NCI-H2171 (cell line): ENCODE measurements at places on chromosomes 6 and 20.
A peak's percentile ranks its signal among the peaks of the same experiment; 100 is the strongest.

- no peak for DNase-seq
Measured at GRCh38 chr6:157937916-157938315, 43.7 kb upstream of the SYNJ2 start.

GRCh38 chr20:32036716-32037485 lies 15.1 kb upstream of the HCK start:
- DNase-seq = no peak

GRCh38 chr20:20289331-20289730 lies 78.6 kb upstream of the INSM1 start:
- DNase-seq = no peak

GRCh38 chr20:6038256-6038655 lies 15.6 kb downstream of the LRRN4 start:
- no peak for DNase-seq

DNA sequence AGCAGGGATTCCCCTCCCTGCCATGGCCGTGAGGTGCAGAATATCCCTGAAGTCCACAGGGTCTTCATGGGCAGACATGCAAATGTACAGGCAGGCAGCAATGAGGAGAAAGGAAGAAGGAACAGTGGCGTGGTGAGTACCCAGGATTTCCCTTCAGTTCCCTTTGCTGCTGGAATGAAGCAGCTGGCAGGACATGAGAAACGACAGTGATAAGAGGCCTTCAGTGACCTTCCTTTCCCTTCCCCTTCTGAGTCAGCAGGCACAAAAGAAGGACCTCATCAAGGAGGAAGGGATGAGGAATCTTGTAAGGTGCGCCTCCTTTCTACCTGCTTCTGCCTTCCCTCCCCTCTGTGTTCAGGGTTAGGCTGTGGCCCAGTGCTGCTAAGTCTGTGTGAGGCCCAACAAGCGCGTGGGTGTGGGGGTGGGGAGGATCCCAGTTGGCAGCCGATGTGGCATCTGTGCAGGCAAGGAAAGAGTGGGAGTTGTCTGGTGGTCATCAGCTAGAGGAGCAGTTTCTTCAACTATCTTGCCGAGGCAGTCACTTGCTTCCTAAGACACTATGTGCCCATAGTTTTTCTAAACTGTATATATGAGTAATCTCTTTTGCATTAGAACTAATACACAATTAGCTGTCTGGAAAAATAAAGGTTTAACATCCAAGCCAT lies 29.5 kb upstream of the FBXO9 start:
- no peak for DNase-seq

DNA sequence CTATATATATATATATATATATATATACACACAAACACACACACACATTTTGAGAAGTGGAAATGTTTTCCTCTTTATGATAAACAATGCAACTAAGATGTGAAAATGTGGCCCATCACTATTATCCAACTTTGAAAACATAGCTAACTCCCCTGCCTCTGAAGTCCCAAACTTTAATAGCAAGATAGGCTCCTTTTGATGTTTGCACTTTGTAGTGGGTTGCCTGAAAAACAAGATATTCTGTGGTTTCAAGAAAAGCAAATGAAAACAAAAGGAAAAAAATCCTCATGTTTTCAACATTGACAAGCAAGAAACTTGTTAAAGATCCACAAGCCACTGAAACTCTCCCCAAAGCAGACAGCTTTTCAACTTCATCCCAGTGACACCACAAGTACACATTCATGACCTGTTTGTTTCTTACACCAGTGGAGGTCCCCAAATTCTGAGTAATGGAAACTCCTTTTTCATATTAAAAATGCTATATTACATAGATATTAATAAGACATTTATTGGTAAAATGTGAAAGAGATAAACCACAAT lies 90.0 kb downstream of the IPCEF1 start:
- no peak for DNase-seq

DNA sequence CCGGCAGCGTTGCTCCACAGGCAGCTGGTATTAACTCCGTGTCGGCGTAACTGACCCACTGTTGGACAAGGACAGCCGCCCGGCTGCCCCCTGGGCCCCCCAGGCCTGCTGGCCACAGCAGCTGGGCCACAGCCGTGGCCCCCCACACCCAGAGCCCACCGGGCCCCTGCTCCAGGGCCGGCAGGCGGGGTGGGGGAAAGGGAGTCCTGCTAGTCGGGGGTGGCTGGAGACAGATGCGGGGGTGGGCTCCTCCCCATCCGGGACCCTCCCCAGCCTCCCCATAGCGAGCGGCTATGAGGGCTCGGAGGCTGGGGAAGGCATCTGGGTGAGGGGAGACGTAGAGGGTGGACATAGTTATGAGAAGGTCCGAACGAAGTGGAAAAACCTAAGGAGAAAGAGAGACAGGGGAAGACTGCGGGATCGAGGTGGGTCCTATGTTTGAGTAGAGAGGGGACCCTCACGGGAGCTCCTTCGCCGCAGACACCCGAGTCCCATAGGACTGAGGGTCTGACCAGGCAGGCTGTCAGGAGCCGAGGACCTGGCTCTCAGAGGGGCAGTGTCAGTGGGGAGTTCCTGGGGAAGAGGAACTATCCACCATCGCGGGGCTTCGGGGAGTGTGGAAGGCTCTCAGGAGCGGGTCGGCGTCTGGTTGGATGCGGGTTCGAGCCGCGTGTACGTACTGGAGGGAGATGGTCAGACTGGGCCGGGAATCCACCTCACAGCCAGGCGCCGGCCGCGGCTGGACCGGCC lies 511 bp downstream of the VARS1 start:
- no peak for DNase-seq

GRCh38 chr20:54713727-54714126 lies 238.3 kb downstream of the DOK5 start:
- no peak for DNase-seq

- DNase-seq = no peak
Measured at GRCh38 chr6:131929264-131929663, 21.9 kb downstream of the CCN2 start.

- DNase-seq = no peak
Measured at GRCh38 chr6:51384736-51385135, 566.1 kb downstream of the TFAP2B start.

- no peak for DNase-seq
Measured at GRCh38 chr6:158219228-158219627, 51.1 kb downstream of the GTF2H5 start.

DNA sequence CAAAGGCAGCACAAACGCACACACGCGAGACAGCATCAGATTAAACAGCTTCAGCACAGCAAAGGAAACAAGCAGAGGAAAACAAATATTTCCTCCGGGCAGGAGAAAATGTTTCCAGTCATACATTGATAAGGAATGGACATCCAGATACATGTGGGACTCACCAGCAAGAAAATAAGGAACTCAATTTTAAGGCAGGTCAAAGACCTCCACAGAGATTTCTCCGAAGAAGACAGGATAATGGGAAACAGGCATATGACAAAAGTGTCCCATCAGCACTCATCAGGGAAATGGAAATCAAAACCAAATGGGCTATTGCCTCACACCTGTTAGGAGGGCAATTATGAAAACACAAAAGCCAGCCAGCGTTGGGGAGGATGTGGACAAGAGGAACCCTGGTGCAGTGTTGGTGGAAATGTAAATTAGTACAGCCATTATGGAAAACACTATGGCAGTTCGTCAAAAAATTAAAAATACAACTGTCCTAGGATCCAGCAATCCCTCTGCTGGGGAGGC lies 9.7 kb upstream of the SLCO4A1 start:
- DNase-seq = no peak

GRCh38 chr6:38783443-38784228 lies 68.5 kb downstream of the DNAH8 start:
- no peak for DNase-seq

DNA sequence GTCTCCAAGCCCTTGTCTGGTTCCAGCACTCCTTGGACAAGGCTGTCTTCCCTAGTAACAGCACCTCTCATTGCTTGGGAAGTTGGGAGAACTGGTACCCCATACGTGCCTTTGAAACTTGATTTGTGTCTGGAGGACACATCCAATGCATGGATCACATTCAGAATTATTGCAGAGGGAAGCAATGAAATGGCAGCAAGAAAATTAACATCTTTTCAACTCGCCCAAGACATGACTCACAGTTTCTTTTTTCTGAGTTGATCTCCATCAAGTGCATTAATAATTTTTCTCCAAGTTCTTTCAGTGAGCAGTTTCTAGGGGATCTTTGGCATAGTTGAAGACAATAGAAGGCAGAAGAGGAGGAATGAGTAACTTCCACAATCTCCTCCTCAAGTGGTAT lies 22.3 kb upstream of the PI3 start:
- DNase-seq = no peak

DNA sequence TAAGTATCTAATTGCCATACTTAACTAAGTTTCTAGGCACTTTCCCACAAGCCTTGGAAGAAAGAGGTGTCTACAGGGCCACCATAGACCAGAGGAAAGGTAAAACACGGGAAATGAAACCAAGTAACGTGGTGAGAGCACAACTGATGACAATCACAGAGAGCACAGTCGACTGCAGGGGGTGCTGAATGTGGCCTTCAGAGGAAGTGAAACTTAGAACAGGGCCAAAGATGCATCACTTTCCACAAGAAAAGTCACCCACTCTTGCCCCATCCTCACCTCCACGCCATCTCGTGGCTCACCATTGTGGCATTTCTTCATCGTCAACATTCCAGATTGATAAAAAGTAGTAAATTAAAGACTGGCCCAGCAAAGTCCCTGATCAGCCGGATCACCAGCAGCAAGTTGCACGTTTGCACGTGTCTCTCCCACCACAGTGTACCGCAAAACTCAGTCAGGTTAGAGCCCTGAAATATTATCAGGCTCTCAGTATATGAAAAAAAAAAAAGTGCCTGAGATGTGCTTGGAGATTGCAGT lies 31.4 kb downstream of the HIVEP2 start:
- DNase-seq = no peak

- no peak for DNase-seq
Measured at GRCh38 chr6:80254716-80255115, 148.2 kb downstream of the BCKDHB start.

DNA sequence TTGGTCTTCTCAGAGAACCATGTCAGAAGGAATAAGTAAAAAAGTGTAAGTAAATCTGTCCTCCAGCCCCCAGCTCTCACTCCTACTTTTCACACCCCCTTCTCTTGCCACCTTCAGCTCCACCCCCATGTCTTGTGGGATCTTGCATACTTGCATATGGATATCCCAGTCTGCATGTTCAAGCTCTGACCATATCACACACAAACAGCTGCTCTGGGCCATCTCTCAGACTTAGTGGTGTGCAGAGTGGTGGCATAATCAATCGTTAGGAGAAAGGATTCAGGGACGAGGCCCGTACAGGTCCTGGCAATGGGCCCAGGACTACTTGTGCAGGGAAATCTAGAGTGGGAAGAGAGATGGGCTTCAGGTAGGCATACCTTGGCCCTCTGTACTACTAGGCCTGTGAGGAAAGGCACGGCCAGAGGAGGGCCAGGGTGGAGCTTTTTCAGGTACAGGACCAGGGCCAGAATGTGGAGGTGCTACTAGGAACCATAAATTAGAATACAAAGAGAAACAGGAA lies 112.0 kb upstream of the SGK1 start:
- no peak for DNase-seq

- no peak for DNase-seq
Measured at GRCh38 chr6:45300736-45301135, 27.4 kb upstream of the RUNX2 start.

DNA sequence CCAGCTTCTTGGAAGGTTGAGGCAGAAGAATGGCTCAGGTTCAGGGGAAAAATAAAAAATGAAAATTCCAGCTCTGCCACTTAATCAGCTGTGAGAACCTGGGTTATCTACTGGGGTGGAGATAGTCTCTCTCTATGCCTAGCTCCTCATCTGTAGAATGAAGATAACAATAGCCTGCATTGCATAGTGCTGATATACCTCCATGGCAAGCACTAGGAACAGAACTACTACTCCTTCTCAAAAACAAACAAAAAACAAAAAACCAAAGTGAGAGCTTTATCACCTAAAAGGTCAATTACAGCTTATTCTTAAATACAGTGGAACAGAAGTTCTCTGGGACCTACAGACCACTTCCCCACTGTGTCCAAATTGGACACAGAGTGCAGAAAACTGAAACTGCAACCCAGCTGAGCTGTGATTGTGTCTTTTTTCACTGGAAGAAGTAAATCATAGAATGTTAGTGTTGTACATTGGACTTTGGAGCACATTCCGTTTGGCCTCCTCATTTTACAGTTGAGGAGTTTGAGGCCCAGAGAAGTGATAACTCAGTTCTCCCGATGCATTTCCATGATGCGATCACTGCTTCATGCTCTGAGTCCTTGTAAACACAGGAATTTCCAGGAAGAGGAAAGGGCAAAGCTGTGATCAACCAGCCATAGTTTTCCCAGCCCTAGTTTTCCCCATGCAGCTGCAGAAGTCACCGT lies 23.3 kb downstream of the MTFR2 start:
- no peak for DNase-seq

GRCh38 chr20:49345524-49345923 lies 67.7 kb upstream of the ZNFX1 start:
- DNase-seq = peak; percentile 68

DNA sequence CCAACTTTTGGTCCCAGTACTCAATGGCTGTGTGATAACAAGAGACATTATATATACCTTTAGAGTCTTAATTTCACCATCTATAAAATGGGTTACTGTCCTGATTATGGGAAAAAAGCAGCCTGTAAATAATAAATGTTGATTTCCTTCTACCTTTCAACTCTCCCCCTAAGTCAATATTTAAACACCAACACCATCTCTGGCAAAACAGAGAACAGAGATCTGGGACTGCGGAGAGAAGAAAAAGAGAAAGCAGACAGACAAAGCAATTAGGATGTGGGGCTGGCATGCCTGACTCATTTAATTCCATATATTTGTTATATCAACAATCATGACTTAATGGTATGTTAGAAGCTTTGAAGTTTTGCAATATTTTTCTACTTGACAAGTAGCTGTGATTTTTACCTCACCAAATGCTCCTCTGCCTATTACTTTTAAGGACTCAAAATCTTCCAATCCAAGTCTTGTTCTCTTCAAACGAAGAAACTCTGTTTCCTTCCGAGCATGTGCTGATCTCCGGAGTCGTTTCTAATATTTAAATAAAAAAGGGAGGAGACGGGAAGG lies 23.3 kb downstream of the STK38 start:
- no peak for DNase-seq

DNA sequence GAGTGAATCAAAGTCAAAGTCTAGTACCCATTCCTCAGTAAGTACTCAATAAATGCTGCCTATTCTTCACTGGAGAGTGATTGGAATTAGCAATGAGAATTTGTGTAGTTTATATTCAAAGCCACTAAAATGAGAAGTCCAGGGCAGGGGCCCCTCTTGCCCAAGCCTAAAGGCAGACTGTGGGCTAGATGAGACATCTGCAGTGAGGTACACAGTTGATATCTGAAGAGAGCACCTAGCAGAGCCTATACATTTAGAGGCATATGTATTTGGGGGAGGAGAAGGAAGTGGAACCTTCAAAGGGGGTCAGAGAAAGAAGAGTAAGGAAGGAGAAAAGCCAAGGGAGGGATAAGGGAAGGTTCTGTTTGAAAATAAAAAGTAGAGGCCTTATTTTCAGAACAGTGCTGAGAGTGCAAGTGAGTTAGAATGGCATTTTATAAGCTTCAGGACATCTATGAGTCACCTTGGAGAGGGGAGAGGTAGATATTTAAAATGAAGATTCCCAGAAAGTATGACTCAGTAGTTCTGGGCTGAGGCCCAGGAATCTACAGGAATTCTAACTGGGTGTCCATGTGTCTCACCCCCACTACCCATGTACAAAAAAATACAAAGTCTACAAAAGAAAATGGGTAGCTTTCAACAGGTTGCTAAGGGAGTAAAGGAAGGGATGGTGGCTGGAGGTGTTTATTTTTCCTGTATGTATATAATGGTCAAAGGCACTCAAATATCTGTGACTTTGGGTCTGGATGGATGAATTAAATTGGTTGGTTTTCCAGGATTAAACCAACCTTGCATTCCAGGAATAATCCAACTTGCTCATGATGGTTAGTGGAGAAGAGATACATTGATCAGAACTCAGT lies 135.1 kb downstream of the ZFP64 start:
- DNase-seq = no peak

GRCh38 chr6:33838983-33839382 lies 35.2 kb upstream of the MLN start:
- no peak for DNase-seq
